ENCODE measurements at places on chromosomes 5 and 9.

- DNase-seq: no peak
Observed at GRCh38 chr5:176844706-176845391, 34.5 kb downstream of the UNC5A start.

DNA sequence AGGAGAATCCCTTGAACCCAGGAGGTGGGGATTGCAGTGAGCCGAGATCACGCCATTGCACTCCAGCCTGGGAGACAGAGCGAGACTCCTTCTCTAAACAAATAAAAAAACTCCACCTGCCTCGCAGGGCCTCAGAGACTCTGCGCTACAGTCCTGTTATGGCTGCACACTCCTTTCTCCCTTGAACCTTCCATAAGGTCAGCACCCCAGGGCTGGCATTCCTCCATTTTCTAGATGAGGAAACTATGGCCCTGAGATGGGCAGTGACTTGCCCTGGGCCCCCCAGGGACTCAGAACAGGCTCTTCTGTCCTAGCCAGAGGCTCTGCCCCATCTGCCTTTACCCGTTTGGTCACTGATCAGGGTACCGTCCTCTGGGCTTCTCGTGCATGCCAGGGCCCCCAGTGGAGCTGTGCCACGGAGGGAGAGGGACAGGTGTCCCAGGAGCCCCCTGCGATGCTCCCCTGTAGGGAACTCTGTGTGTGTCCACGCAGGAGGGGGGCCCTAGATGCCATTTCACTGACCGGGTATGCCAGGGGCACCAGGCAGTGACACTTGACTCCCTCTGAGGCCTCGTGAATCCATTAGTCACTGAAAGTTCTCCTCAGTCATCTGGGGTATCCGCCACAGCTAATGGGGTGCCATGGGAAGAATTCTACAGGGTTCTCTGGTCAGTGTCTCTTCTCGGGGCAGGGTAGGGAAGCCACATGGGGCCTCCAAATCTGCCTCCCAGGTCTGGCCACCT, 16.2 kb downstream of the RALGDS start:
- no peak for DNase-seq

- DNase-seq: no peak
Observed at GRCh38 chr5:4928409-4928808, 211.7 kb upstream of the ADAMTS16 start.

- no peak for DNase-seq
Observed at GRCh38 chr5:80156156-80156555, 99.7 kb downstream of the SERINC5 start.

DNA sequence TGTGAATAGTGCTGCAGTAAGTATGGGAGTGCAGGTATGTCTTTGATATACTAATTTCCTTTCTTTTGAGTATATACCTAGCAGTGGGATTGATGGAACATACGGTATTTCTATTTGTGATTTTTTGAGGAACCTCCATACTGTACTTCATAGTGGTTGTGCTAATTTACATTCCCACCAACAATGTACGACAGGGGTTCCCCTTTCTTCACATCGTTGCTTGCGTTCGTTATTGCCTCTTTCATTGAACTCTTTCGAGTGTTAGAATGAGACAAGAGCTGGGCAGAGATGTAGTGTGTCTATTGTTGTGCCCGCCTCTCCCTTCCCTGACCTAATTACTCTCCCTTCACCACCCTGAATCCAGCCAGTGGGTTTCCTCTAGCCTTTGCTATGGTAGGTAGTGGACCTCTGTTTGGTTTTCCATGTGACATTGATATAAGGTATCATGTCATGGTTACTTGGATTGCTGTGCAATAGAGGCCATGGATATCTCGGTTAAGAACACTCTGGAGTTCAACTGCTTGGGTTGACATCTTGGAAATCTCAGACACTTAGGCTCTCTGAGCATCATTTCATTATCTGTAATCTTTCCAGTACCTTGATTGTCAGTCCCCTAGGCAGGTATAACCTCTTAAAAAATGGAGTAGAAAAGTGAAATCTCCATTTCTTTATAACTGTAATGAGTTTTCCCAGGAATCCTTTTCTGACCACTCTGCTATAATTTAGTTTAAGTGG, 19.5 kb downstream of the AOPEP start:
- DNase-seq: no peak

- no peak for DNase-seq
Observed at GRCh38 chr5:71697967-71698366, 21.1 kb upstream of the CARTPT start.

- no peak for DNase-seq
Observed at GRCh38 chr5:178545941-178546674, 44.1 kb downstream of the COL23A1 start.

DNA sequence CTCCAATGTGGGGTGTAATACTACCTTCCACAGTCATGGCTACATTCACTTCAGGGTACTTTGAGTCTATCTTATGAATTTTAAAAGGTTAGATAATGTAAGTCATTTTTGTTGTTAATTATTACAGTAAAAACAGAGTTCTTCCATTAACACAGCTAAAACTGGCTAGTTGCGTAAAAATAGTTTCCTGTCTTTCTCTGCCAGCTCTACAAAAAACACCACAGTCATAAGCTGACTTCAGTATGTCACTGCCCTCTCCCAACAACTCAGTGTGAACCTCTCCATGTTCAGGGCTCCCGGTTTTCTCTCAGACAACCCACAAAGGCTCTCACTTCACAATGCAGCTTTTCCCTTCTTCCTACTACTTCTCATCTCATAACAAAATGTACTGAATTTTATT, 84.8 kb upstream of the ITGA1 start:
- no peak for DNase-seq

DNA sequence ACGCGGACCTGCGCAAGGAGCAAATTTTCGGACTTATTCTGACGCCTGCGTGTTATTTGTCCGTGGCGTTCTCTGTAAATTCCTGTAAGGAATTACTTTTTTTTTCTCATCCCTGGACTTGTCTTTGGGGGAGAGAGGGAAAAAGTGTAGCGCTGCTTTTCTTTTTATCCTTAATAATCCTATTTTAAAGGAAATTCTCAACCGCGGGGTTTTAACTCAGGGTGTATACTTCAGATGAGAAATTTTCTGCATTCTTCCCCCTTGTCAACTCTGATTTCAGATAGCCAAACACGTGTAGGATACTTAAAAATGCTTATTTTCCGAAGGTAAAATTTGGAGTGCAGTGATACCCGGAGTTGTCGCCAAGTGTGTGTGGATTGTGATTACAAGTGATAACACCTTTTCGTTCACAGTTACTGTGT, 853 bp downstream of the DCP2 start:
- DNase-seq: no peak

DNA sequence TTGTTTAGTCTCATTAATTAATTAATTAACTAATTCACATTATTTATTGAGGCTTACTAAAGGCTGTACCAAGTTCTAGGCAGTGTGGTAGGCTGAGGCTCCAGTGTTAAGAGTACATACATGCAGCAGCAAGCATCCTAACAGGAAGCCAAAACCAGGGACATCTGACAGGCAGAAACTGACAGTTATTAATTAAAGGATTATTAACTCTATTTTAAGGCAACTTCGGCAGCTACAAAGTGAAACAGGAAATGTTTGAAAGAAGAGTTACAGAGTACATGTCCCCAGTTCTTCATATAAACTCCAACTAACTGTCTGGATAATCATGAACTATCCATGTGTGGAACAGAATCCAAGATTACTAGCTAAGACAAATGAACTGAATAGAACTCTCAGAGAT, 39.3 kb upstream of the GABRB2 start:
- DNase-seq: no peak

DNA sequence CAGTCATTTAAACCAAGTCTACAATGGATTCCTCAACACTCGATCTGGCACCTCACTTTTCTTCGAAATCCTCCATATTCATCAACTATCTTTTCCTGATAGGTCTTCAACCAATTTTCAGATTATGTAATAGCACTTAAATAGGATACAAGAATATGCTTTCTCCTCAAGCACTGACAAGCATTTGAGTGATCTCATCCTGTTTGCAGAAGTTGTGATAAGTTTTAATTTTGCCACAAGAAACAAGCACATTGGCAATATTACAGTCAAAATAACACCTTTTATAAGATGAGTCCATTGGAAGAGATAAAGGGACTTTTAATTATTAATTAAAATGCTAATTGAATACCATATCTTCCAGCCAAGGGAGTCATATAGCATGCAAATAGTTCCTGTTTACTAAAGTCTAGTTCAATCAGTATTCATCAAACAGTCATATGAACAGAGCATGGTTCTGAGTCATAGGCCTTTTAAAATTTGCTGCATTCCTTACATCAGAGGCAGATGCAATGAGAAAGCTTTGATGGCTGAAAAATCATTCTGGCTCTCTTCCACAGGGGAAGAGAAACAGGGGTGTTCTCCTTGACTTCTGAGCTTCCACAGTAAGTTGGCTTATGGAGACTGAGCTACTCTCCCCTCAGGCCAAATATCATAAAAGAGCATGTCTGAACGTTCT, 32.7 kb upstream of the ZCCHC9 start:
- DNase-seq: no peak

DNA sequence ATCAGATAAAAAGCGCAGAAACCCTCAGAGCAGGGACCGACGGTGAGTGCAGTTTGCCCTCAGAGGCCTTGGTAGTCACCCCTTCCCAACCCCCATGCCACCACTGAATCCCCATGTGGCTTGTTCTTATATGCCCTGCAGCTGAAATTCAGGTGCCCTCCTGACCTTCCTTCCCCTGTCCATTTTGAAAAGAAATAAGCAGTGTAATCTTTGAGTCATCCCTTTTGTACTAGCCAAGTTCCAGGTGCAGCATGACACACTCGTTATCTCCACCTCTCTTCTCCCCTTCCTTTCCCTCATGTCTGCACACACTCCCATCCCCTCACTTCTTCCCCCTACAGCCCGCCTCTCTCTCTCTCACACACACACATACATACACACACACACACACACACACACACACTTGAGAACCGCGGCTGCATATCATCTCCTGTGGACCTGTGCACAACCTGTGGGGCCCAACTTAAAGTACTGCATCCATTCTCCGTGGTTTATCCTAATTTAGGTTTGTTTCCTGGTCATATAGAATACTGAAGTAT, 53.1 kb downstream of the SYK start:
- DNase-seq: no peak

DNA sequence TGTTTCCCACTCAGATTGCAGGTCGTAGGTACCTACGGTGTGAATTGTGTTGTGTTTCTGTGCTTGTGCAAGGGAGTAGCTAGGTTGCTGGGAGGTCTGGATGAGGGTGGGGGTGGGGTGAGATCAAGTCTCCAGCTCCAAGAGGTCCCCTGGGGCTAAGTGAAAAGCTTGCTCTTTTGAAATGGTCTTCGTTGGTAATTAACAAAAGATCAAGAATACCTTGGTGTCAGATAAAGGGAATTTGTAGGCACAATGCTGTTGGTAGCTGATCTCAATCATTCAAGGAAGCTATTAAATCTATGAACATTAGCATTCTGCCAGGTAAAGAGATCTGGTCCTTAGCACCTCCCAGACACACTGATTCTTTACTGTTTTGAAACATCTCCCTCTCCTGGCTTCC, 928 bp upstream of the PCDHGC4 start:
- DNase-seq: no peak

- DNase-seq: no peak
Observed at GRCh38 chr5:37598733-37599132, 219.6 kb downstream of the WDR70 start.

DNA sequence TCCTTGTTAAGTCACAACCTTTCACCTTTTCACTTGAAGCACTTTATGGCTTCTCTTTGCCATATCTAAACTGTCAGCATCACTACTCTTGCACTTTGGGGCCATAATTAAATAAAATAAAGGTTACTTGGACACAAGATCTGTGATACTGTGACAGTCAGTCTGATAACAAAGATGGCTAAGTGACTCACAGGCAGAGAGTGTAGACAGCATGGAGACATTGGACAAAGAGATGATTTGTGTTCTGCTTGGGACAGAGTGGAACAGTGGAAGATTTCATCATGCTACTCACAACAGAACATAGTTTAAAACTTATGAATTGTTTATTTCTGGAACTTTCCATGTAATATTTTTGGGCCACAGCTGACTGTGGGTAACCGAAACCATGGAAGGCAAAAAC, 81.7 kb upstream of the SMC5 start:
- no peak for DNase-seq

DNA sequence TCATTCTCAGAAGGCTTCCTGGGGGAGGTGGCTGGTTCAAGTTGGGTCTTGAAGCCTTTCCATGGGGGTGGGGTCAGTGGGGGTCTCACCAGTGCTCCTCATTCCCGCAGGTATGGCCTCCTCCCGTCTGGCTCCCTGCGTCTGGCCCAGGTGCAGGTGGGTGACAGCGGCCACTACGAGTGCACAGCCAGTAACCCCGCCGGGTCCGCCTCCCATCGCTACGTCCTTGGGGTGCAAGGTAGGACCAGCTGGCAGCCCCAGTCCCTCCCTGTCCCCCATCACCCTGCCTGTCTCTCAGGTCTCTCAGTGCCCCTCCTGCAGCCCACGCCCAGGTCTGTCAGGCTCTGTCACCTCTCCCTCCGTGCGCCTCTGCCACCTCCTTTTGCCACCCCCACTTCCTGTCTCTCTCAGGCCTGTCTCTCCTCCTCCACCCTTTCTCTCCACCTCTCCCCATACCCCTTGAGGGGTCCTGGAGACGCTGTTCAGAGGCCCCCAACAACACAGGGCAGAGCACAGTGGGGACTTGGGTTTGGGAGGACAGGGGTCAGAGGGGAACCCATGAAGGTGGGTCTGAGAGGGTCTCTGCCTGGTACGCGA, 72.3 kb downstream of the HMCN2 start:
- DNase-seq: no peak

- no peak for DNase-seq
Observed at GRCh38 chr5:147481376-147481775, 28.5 kb downstream of the DPYSL3 start.

DNA sequence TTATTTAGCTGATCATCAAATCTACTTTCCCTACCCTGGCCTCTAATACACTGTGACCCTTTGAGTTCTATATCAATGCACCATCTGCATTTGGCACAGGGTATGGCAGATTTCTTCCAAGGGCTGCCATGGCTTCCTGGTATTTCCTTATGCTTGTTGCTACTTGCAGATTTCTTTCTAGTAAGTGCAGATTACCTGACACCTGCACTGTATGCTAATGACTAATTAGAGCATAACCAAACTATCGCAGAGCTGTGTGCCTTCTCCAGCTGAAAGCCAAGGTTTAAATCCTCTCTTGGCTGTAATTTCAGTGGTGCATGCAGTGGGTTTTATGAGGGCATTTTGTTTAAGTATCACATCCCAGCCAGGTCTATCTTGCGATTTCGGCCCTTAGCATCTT, 293.7 kb downstream of the KIF4B start:
- DNase-seq: no peak

DNA sequence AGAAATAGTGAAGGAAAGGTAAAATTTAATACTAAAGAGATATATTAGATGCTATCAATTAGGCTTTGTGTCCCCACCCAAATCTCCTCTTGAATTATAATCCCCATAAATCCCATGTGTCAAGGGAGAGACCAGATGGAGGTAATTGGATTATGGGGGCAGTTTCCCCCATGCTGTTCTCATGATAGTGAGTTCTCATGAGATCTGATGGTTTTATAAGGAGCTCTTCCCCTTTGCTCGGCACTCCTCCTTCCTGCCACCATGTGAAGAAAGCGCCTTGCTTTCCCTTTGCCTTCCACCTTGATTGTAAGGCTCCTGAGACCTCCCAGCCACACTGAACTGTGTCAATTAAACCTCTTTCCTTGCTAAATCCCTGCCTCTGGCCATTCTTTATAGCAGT, 697.0 kb upstream of the RGMB start:
- DNase-seq: no peak

- DNase-seq: no peak
Observed at GRCh38 chr9:137088121-137088520, 1.3 kb downstream of the MAN1B1 start.
